NCI-H1417 treated with DMSO at 0.1 percent for 48 hours (cell line): ENCODE measurements at places on chromosomes 5 and 9.

DNA sequence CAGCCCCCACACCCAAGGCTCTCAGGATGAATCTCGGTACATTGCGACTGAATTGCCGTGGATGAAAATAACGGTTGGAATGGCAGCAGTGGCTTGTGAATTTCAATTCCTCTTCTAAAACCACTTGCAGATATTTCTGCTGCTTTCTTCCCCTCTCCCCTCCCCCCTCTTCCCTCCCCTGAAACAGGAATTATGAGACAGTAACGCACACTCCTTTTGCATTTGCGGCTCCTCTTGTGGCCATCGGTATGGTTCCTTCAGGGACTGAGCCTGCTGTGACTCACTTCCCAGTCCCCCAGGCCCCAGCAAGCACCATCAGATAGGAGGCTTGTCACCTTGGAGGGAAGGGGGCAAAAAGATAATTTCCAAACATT is 9.7 kb downstream of the DCANP1 start:
- no peak for DNase-seq

GRCh38 chr5:23072179-23072578 is 219.0 kb upstream of the CDH12 start:
- DNase-seq = no peak

DNA sequence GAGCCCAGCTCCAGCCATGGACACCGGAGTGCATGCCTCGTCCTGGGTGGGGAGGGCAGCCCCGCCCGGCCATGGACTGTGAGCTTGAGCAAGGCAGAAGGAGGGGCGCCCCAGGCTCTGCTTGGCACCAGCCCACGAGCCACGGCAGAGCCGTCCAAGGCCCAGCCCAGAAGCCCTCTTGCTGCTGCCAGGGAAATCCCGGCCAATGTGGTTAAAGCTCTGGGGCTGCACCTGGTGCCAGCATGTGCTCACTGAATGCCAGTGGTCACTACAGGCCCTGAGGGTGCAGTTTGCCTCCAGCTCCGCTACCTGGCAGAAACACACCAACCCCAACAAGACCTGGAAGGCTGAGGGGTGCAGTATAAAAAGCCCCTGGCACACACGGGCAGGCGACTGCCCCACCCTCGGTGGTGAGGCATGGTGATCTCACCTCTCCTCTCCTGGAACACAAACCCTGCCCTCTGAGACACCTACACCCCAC is 11.8 kb downstream of the BRD3 start:
- no peak for DNase-seq

- no peak for DNase-seq
Observed at GRCh38 chr5:125584140-125584520, 837.7 kb upstream of the ZNF608 start.

GRCh38 chr9:132163457-132163875 is 1.6 kb downstream of the NTNG2 start:
- no peak for DNase-seq

- no peak for DNase-seq
Observed at GRCh38 chr9:28735738-28736342, 1162.6 kb upstream of the C9orf72 start.

DNA sequence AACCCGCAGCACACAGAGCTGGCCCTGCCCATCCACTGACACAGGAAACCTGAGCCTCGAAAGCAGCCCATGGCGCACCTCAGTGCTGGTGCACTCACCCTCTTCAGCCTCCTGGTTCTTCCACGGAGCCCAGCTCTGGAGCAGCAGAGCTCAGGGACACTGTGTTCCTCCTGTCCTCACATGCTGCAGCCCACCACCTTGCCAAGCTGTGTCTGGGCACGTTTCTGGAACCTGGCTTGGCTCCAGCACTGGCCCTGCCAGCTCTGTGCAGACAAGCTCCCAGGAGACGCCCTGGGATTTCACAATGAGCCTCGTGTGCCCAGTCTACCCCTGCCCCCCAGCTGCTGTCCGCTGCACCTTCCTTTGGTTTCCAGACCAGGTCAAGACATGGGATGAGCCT is 119.5 kb downstream of the SYK start:
- no peak for DNase-seq

DNA sequence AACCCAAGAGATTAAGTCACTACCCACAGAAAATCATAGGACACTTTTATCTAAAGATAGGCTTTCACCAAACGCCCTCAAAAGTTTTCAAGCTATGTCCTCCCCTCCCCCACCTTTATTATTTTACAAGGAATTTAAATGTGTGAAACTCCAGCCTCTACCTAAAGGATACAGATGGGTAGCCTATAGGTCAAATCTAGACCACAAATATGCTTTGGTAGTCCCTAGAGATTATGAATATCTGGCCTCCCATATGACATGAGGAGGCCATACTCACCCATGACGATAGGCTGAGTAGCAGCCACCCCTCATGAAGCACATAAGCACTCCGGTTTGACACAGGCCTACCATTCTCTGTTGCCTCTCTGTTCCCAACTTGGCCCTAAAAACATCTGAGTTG is 11.9 kb downstream of the SIL1 start:
- no peak for DNase-seq

DNA sequence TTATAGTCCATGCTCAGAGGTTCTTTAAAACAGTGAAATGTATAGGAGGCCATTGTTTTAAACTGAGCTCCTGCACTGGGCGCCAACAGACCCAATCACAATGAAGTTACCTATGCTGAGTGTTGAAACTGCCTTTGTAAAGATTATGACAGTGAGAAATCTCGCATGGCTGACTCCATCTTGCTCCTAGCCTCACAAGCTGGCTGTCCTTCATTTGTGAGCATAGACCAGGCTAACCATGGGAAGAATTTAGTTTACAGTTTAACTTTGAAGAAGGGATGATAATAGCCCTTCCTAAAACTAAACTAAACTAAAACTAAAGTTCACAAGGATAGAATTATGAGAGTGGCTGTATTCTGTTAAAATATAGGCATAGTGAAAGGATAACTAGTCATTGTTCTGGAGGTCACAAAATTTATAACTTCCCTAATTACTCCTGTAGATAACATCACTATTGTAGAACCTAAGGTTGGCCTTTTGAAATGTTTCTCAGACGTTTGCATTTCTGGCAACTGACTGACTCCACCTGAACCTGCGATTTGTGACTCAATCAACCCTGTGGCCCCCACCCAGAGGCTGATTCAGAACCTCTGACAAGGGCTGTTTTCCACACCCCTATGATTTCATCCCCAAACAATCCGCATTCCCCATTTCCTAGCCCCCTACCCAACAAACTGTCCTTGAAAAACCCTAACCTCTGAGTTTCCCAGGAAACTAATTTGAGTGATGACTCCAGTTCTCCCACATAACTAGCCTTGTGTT is 59.1 kb downstream of the HMHB1 start:
- no peak for DNase-seq

DNA sequence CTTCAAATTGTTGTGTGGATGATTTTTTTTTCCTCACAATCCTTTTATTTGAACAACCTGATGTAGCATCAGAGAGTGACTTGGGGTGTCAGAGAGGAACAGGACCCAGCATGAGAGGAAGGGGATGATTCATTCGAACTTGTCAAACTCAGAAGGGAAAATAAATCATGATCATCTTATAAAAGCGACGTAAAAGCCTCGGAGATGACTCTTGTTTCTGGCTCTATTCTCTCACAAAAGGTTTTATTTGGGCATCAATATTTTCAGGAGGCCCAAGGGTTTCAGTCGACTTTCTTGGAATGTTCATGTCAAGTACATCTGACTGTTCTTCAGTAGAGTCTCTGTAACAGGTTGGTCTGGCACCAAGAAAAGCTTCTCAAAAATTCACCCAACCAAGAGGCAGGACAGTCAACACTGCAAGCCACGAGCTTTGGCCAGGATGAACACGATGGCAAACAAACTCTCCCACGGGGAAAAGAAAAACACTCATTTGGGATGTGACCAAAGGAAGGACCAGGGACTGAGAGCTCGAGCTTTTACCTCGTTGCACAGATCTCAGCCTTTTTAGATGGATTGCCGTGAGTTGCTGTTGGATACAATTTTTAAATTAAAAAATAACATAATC is 55.1 kb downstream of the ANKH start:
- no peak for DNase-seq

- DNase-seq = no peak
Observed at GRCh38 chr9:127035423-127035822, 87.0 kb downstream of the ANGPTL2 start.

GRCh38 chr5:14750712-14751111 is 86.2 kb downstream of the OTULIN start:
- DNase-seq = no peak

DNA sequence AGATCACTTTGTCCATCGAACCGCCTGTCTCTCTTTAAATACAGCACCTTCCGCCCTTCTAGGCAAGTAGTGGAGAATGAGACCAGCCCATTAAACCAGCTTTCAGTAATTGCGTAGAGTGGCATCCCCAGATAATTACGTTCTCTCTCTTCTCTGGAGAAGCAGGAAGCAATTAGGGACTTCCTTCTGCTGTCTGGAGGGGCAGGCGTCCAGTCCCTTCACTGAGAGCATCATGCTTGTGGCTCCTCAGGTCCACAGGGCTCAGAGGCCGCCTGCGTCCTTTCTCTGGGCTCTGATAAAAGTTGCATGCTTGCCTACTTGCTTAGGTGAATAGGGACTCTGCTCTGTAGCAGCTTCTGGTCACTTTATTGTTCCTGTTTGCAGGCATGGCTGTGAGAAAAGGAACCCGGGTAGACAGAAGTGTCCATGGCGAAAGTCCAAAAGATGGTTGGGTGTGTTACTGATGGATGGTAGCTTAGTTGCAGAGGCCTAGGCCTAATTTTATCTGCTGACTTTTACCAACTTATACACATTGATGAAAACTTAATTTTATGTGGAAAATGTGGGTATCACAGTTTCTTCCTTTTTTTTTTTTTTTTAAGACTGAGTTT is 299.1 kb upstream of the PANK3 start:
- DNase-seq = no peak

GRCh38 chr5:136052692-136053335 is 24.0 kb downstream of the TGFBI start:
- DNase-seq = no peak

DNA sequence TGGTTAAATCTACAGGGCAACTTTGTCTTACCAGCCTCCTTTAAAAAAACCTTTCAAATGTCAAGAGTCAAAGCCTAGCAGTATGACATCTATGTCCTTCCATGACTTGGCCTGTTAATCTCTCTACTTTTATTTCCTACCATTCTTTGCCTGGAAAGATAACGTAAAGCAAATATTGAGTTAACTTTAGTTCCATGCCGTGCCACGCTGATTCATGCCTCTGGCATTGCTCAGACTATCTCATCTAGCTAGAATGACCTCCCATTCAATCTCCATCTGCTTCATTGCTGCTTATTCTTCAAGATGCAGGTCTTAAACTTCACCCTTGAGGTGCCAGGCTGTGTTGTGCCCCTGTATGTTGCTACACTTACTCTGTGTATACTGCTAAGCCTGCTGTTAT is 729.8 kb downstream of the EFNA5 start:
- DNase-seq = no peak

- no peak for DNase-seq
Observed at GRCh38 chr5:121698690-121699089, 153.0 kb upstream of the FTMT start.

DNA sequence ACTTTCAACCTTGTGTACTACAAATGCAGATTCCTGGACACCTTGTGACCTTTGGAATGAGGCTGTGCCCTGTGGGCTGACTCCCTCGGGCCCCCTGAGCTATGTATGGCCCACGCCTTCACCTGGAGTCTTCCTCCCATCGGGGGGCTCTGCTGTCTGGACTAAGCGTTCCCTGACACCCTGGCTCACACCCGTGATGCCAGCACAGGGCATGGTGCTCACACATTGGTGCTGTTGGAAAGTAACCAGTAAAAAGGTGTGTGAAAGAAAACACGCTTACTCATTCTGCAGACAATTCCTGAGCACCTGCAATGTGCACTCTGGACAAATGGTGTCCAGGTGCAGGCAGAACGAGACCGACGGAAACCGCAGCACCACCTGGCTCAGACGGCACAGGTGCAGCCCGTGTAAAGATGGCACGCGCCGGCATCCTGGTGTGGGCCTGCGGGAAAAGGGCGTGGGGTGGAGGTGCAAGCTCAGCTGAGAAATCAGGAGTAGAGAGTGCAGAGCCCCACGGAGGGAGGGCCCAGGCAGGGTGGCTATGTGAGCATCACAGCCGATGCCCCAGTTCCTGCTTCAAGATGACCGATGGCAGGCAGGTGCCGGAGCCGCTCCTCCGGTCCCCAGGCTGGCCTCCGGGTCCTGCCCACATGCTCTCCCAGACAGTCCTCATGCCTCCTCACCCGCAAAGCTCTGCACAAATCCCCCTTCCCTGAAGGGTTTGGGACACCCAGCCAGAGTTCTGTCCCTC is 11.0 kb downstream of the LPCAT1 start:
- DNase-seq = no peak

GRCh38 chr5:8870959-8871355 is 674.9 kb downstream of the SEMA5A start:
- no peak for DNase-seq

- DNase-seq = no peak
Observed at GRCh38 chr5:124627815-124628595, 118.4 kb downstream of the ZNF608 start.

- DNase-seq = no peak
Observed at GRCh38 chr9:102974530-102974929, 20.6 kb upstream of the CYLC2 start.

DNA sequence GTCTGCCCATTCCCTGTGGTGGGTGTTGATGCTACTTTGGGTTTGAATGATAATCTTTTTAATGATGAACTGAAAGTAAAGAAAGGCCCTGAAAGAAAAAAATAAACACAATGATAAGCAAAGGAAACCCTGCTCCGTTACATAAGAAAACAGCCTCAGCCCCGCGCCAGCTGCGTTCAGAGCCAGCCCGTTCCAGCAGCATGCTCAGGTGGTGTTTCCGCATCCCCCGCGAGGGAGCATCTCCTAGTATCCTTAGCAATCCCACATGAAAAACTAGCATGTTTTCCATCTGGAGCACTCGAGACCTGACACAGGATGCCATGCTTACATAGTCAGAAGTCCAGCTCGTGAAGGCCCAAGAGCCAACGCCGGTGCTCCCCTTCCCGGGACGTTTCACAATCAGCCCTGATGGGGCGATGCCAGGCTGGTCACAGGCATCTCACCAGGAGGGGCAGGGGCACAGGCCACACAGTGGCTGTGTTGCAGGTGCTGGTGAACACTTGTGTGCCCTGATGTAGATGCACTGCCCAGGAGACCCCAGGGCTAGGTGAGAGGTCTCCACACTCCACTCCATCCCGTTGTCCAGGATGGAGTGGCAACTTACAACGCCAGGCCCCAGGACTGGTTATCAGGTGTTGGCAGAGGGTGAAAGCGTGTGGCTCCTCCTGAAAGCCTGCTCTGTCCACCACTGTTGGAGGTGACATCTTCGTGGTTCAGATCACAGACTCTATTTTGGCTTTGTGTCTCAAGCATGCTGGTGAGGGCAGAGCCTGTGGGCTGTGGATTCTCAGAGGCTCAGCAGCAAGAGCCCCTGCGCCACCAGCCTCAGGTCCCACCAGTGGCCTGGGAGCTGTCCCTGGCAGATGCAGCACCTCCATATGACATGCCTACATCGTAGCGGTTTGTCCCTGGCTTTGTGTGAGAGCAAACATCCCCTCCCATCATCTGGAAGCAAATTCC is 246.8 kb upstream of the IRX1 start:
- no peak for DNase-seq

GRCh38 chr9:85283421-85283820 is 458.3 kb downstream of the AGTPBP1 start:
- no peak for DNase-seq

- DNase-seq = no peak
Observed at GRCh38 chr9:8139756-8140155, 340.2 kb upstream of the DMAC1 start.

GRCh38 chr5:40001796-40002195 is 577.0 kb upstream of the DAB2 start:
- no peak for DNase-seq
